ENCODE measurements at places on chromosomes 5 and 9.

- H3K4me3 ChIP-seq, result no peak overlapping the region
- H3K27ac ChIP-seq, result no peak overlapping the region
- no peaks in the 10 kb centered on the region for H3K4me1 ChIP-seq
- no peaks in the 10 kb centered on the region for H3K36me3 ChIP-seq
Observed at GRCh38 chr5:5014586-5015235, 125.4 kb upstream of the ADAMTS16 start.

DNA sequence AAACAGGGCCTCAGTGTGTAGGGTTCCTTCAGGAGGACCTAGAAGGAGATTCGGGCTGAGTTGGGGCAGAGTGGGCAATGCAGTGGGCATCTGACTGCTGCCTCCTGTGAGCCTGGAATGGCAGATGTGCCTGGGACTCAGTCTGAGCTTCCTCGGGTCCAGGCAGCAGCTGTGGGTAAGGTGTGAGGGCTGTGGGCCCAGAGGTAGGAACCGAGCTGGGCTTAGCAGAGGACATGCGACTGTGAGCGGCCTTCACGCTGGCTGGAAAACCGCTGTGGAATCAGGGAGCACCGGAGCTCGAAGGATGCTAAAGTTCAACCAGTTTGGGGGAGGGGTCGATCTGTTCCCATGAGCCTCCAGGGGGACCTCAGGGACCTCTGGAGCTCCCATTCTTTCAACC is 137.0 kb downstream of the PAX5 start:
- peak overlapping the region; percentile 18 for H3K4me3 ChIP-seq
- peak overlapping the region; percentile 85 for H3K27ac ChIP-seq
- no peak for DNase-seq

DNA sequence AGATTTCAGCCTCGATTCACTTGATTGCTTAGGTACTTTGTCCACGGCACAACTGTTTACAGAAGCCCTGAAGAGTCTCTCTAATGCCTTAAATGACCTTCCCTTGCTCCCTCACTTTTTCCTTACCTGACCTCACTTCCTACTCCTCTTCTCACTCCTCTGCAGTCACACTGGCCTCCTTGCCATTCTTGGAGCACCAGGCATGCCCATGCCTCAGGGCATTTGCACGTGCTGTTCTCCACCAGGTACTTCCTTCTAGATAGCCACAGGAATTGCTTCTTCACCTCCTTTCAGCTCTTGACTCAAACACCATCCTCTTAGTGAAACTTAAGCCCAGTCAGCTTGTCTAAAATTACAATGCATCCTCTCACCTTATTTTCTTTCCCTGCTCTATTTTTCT is 52.4 kb upstream of the TRAF1 start:
- H3K4me1 ChIP-seq, result no peaks in the 10 kb centered on the region
- H3K27me3 ChIP-seq, result no peaks in the 10 kb centered on the region
- peaks cover 3% of the 10 kb centered on the region for H3K36me3 ChIP-seq
- H3K4me3 ChIP-seq, result no peak overlapping the region
- no peak for DNase-seq
- no peak overlapping the region for H3K27ac ChIP-seq

GRCh38 chr5:27217155-27217956 is 179.0 kb upstream of the CDH9 start:
- DNase-seq, result no peak
- no peaks in the 10 kb centered on the region for H3K36me3 ChIP-seq
- no peak overlapping the region for H3K4me3 ChIP-seq
- H3K27me3 ChIP-seq, result no peaks in the 10 kb centered on the region
- H3K27ac ChIP-seq, result no peak overlapping the region

All from stimulated activated naive B cell treated with anti-CD40 and anti-IgM and Interleukin-4, amounts not matched to agents 10 μg/mL and 1 μg/mL and 100 μg/mL, for 72 hours (primary cell).